GF-D8 (cell line): ENCODE measurements at places on chromosomes 11 and 22.

GRCh38 chr11:61567286-61568061, 13.4 kb downstream of the SYT7 start:
- DNase-seq = no peak

- no peak for DNase-seq
These were observed 2.2 kb downstream of the SUSD2 start for GRCh38 chr22:24183321-24184031.

DNA sequence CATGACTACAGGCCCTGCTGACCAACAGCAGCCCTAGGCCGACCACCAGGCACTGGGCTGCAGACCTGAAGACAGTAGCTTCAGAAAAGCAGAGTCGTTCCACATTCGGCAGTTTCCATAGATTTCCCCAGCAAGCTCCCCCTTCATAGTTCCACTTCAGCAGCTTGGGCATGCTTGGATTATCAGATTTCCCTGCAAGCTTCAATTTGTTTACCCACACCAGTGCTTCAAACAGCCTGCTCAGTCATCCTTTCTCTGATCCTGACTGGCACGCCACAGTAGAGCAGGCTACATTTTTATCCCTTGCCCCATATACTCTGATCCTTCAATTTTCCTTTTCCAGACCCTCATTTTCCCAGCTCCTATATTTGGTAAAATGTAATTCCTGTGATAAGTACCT, 51.1 kb upstream of the CFAP300 start:
- DNase-seq = no peak

- peak; percentile 62 for DNase-seq
These were observed 547 bp downstream of the PARVG start for GRCh38 chr22:44181033-44181911.

DNA sequence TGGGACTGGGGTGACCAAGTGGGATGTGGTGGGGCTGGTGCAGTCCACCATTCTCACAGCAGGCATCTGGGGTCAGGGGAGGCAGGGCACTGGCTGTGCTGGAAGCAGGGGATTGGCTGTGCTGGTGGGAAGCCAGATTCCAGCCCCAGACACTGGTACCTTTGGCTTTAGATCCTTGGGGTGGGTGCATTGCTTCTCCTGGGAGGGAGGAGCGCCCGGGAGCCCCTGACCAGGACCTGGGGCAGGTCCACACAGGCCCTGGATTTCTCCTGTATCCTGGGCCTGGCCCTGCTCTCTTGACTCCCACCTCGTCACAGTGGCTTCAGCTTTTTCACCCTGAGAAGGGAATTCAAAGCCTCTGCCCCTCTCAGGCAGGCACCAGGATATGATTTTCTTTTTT, 38.5 kb downstream of the ST3GAL4 start:
- DNase-seq = no peak

DNA sequence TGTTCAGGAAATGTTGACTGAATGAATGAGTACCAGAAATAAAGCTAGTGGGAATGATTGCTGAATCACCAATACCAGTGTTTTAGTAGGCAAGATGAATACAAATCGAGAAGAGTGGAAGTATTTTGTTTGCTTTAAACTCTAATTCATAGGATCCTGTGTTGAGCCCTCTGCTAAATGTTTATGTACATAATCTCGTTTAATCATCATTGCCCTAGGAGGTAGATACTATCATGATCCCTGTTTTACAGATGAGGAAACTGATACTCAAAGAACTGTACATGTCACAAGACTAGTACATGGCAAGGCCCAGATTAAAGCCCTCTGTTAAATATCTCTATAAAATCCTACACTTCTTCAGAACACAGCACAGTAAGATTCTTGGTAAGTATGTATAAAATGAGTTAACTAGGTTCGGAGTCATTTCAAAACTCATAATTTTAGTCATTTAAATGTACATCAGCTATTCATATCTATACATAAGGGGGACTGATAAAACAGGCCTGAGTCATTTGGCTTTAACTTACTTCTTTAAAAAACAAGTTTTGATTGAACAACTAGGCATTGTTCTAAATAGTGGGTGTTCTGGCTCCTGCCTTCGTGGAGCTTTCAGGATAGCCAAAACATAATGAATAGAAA, 97.1 kb downstream of the EXT2 start:
- no peak for DNase-seq

DNA sequence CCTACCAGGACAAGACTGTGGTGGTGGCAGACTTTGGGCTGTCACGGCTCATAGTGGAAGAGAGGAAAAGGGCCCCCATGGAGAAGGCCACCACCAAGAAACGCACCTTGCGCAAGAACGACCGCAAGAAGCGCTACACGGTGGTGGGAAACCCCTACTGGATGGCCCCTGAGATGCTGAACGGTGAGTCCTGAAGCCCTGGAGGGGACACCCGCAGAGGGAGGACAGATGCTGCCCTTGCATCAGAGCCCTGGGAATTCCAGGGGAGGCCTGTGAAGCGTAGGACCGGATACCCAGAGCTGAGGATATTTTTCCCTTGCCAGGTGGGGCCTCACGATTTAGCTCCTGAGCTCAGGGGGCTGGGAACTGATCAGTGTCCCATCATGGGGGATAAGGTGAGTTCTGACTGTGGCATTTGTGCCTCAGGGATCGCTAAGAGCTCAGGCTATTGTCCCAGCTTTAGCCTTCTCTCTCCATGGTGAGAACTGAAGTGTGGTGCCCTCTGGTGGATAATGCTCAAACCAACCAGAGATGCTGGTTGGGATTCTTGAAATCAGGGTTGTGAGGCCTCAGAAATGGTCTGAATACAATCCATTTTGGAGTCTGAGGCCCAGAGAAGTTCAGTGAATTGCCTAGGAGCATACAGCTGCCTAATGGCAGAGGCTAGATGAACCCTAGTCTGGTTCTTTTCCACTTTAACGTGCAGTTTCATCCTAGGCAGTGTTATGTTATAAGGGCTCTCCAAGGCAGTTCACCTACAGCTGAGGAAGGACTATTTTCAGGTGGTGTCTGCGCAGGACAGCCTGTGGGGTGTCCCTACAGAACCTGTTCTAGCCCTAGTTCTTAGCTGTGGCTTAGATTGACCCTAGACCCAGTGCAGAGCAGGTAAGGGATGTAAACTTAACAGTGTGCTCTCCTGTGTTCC, 19.5 kb downstream of the PIK3IP1 start:
- DNase-seq = peak; percentile 18

DNA sequence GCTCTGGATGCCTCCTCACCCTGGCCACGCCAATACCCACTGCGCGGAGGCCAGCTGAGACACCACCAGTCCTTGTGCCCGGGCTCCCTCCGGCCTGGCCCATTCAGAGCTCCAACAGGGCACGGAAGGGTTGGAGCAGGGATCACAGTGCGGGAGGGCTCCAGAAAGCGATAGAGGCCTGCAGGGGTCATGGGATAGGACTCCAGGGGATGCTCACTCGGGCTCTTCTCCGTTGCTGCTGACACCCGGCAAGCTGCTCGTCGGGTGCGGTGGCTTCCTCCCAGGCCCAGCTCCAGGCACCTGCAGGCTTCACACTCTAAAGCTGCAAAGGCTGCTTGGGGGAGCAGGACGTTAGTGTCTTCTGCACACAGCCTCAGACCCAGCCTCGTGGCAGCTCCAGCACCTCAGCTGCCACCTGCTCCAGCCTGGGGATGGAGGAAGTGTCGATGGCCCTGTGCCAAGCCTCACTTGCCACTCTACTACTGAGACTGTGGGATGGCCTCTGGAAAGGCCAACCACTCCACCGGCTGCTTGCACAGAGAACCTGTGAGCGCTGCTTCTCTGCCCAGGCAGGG, 10.6 kb downstream of the WNT7B start:
- DNase-seq = no peak

GRCh38 chr11:78684377-78684776, 109.7 kb upstream of the NARS2 start:
- DNase-seq = no peak

DNA sequence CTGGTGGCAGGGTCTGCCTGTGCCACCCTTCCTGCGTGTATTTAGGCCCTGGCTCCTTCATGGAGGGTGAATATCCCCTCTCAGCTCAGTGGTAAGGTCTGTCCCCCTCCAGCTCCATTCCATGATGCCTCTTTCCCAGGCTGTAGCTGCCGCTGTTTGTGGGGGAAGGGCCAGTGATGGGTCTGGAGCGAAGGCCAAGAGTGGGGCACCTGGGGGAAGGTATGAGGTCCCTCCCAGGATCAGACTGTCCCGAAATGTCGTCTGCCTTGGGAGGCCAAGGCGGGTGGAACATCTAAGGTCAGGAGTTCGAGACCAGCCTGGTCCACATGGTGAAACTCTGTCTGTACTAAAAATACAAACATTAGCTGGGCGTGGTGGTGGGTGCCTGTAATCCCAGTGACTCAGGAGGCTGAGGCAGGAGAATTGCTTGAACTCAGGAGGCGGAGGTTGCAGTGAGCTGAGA, 1.1 kb downstream of the CD151 start:
- no peak for DNase-seq

- DNase-seq = no peak
These were observed 49.1 kb downstream of the CERK start for GRCh38 chr22:46688949-46689348.

- no peak for DNase-seq
These were observed 4.5 kb downstream of the HTR3A start for GRCh38 chr11:113979431-113979830.

GRCh38 chr11:92964471-92964870, 5.0 kb upstream of the MTNR1B start:
- no peak for DNase-seq

DNA sequence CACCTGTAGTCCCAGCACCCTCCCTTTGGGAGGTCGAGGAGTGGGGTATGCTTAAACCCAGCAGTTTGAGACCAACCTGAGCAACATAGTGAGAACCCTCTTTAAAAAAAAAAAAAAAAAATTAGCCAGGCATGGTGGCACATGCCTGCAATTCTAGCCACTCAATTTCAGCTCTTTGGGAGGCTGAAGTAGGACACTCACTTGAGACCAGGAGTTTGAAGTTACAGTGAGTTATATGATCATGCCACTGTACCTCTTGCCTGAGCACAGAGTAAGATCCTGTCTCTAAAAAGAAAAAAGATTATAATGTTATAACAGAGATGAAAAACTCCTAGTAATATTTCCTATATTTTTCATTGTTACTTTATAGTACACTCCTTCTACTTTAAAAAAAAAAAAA, 23.9 kb downstream of the PIK3C2A start:
- no peak for DNase-seq

- no peak for DNase-seq
These were observed 71.8 kb upstream of the B3GAT1 start for GRCh38 chr11:134483857-134484256.

DNA sequence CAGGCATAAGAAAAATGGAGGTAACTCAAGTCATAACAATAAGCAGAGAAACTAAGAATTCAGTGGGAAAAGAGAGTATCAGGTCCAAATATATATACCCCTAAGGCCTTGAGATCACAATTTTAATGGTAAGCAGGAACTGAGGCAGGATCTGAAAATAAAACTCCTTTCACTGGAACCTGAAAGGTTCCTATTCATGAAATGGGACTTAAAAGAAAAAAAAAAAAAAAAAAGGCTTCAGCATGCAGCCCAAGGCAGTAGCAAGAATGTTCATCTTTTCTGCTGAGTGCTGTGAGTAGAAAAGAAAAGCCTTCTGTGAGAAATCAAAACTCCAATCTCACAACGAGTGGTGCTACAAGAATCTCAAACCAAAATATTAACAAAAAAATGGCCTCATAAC, 75.3 kb downstream of the DLG2 start:
- no peak for DNase-seq

DNA sequence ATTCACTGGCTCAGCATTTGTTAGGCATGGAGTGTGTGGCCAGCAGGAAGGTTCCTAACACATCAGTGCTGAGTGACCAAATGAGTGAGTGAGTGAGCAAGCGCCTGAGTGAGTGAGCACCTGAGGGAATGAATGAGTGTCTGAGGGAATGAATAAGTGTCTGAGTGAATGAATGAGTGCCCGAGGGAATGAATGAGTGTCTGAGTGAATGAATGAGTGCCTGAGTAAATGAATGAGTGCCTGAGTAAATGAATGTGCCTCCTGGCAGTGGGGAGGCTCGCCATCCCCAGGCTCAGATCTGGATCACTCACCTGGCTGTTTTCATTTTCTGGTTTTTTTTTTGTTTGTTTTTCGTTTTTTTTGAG, 52.1 kb upstream of the TCF20 start:
- no peak for DNase-seq

DNA sequence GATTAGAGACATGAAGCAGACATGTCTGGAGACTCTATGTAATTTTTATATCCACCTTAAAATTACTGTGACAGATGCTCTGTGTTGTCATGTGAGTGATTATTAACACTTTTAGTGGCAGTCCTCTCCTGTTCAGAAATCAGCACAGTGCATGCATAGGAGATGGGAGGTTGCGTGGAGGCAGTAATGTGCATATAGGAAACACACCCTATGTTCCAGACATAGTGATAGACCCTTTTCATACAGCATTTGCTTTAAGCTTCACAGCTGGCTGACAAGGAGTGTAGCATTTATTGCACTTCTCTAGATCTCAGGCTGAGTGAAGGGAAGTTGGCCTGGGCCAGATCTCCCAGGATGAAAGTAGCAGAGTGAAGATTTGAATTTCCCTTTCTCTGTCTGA, 102.3 kb upstream of the SYN3 start:
- DNase-seq = no peak

DNA sequence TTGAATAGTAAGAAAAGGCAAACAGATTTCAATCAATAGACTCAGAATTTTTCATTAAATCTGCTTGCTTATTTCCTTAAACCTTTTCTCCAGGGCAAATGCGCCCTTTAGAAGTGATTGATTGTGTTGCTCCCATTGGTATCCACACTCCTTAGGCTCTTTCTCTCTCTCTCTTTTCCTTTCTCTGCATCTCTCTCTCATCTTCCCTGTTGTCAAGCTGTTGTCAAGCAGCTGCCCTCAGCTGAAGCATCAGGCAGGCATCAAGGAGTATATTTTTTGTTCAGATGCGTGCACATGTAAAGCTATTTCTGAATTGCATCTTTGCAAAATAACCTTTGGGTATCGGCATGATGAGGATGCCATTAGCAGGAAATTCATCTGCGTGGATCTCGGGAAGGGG, 107.2 kb upstream of the PLET1 start:
- no peak for DNase-seq

- DNase-seq = no peak
These were observed 6.6 kb downstream of the NEAT1 start for GRCh38 chr11:65429068-65429681.

GRCh38 chr11:2446590-2447252, 1.9 kb downstream of the KCNQ1 start:
- DNase-seq = no peak

DNA sequence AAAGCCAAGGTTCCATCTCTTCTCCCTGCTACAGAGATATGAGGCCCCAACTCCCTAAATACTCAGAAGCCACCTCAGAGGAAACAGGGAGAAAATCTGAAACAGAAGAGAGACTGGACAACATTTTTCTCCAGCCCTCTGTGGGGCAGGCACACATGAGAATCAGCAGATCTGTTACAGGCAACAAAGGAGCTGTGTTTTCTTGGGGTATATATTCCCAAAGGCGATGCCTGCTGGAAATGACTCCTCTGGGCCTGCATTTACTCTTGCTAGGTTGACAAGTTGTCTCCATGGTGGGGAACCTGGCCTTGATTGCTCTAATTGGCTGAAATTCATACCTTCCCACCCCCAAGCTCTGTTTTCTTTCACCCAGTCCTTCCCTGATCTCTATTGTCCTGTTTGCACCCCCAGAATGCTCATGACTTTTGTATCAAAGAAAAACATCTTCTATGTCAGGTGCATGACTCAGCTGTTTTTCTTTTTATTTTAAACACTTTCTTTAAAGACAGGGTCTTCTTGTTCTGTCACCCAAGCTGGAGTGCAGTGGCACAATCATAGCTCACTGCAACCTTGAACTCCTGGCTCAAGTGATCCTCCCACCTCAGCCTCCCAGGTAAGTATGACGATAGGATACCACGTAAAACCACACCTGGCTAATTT, 23.5 kb upstream of the P2RY6 start:
- DNase-seq = no peak

- DNase-seq = no peak
These were observed 6.7 kb downstream of the HEPACAM start for GRCh38 chr11:124928942-124929665.
